ENCODE measurements at places on chromosomes 13 and 19. TPM values are rescaled to one million over a fixed set of nuclear protein-coding genes. Genes with fewer than 3 reads are reported as not detected.

GIPR gene
- 11.4 TPM for total RNA-seq

DACH1 gene
- total RNA-seq: not detected

PLPPR2 gene
- total RNA-seq: 2.6 TPM

- no peak for DNase-seq
Observed at GRCh38 chr13:35481777-35482176, 5.3 kb upstream of the MAB21L1 start.

EFNA2 gene
- not detected for total RNA-seq

GRCh38 chr19:56661248-56661647 is 10.3 kb downstream of the ZNF835 start:
- no peak for DNase-seq

SCN1B gene
- 0.50 TPM for total RNA-seq

- DNase-seq: no peak
Observed at GRCh38 chr13:24671386-24672113, 8.7 kb upstream of the ATP12A start.

DNA sequence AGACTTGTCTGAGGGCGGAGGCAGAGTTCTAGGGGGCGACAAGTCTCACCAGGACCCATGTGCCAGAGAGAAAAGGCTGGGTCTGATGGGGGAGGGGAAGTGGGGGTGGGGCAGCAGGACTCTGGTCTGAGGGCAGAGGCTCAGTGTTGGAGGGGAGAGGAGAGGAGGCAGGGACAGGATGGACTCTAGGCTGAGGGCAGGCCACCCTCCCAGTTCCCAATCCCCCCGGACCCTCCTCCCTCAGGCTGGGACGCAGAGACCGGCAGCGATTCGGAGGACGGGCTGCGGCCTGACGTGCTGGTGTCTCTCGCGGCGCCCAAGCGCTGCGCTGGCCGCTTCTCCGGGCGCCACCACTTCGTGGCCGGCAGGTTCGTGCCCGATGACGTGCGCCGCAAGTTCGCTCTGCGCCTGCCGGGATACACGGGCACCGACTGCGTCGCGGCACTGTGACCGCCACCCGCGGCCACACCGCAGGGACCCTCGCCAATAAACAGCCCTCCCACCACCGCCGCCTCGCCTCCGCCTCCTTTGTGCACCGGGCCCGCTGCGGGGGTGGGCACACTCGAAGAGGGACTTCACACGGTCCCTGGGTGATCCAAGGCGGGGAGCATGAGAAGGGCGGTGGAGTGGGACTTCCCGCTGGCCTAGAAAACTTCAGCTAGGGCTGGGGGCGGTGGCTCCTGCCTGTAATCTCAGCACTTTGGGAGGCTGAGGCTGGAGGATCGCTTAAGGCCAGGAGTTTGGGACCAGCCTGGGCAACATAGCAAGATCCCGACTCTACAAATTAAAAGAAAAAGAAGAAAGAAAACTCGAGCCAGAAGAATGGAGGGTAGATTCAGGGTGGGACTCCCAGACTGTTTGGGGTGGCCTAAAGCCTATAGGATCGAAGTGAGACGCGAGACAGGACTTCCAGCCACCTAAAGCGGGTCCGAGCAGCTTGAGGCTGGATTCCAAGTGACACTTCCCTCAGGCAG is 703 bp upstream of the CILP2 start:
- no peak for DNase-seq

All from activated CD4-positive, alpha-beta memory T cell treated with anti-CD3 and anti-CD28 coated beads, Interleukin-2, amount 10 ng/mL, durations not matched to agents 7 days and 5 days (primary cell).